ENCODE measurements at places on chromosomes 3 and 15.
A peak's percentile ranks its signal among the peaks of the same experiment; 100 is the strongest.

DNA sequence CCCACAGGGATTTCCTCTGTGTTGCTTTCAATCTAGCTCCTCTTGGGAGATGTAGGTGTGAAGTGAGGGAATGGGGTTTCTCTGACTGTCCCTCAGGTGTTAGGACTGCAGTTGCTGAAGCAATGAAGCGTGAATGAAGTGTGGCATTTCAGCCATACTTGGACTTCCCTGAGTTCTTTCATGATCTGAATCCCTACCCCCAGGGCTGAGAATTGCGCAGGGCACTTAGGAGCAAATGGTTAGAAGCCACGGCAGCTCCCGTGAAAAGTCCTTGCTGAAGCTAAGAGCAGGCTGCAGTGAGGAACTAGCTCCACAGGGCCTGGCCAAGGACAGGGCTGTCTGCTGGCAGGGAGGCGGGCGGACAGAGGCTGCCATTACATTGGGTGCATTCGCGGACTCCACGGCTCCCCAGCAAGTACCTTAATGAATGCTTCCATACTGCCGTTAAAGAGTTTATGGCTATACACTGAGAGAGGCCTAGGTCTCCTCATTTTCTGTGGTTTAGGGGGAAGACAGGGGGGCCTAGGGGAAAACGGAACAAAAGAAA is 69.0 kb upstream of the RAD18 start:
- peak; percentile 12 for DNase-seq

DNA sequence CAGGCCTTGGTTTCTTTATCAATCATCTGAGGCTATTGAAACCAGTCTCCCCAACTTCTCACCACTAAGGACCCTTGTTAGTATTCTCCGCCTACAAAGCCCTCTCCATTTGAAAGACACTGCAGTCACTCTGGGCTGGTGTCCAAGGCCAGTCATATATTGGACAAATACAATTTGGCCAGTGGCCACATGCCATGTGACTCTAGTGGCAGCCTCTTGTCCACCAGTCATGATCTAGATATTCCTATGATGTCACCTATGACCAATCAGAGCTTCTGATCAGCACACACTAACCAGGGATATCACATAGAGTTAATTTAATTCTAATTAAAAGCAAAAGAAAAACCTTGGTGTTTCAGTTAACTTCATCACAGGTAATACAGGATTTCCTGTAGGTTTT is 68.2 kb downstream of the RAB11A start:
- DNase-seq: peak; percentile 60

DNA sequence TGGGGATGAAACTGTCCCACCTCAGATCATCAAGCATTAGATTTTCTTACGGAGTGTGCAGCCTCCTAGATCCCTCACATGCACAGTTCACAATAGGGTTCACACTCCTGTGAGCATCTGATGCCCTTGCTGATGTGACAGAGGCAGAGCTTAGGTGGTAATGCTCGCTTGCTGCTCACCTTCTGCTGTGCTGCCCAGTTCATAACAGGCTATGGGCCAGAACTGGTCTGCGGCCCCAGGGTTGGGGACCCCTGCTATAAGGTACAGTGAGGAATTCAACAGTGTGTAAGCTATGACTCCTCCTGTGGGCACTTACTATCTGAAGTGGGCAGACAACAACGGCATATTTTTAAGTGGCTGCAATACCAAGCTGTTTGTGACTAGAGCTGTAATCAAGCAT is 187.9 kb upstream of the BHLHE40 start:
- no peak for DNase-seq

GRCh38 chr3:16114930-16115329 is 59.5 kb upstream of the GALNT15 start:
- no peak for DNase-seq

All from kidney tubule cell (primary cell).